ENCODE measurements at places on chromosomes 6 and 20.

DNA sequence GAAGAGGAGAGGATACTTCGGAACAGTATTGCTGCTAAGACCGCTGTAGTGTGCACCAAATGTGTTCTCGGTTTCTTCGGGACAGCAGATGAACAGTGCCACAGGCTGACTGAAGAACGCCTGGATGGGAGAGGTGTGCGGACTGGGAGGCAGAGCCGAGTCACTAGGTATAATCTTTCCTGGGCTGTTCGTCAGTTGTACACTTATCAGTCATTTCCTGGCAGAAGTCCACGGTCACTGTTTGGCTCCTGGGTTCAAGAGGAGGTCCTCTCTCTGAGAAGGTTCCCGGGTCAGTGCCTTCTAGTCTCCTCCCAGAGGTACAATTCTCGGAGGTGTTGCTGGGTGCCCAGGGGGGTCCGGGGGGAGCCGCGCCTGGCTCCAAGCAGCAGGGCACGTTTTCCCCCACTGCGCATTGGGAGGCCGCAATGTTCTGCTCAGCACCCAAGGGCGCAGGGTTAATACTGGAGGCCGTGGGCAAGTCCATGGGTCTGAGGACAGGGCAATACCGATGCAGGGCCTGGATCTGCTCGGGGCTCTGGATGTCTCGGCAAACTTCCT is 38.1 kb downstream of the GJA10 start:
- no peak for DNase-seq

- DNase-seq, result no peak
Measured at GRCh38 chr20:46129955-46130481, 11.9 kb downstream of the CD40 start.

DNA sequence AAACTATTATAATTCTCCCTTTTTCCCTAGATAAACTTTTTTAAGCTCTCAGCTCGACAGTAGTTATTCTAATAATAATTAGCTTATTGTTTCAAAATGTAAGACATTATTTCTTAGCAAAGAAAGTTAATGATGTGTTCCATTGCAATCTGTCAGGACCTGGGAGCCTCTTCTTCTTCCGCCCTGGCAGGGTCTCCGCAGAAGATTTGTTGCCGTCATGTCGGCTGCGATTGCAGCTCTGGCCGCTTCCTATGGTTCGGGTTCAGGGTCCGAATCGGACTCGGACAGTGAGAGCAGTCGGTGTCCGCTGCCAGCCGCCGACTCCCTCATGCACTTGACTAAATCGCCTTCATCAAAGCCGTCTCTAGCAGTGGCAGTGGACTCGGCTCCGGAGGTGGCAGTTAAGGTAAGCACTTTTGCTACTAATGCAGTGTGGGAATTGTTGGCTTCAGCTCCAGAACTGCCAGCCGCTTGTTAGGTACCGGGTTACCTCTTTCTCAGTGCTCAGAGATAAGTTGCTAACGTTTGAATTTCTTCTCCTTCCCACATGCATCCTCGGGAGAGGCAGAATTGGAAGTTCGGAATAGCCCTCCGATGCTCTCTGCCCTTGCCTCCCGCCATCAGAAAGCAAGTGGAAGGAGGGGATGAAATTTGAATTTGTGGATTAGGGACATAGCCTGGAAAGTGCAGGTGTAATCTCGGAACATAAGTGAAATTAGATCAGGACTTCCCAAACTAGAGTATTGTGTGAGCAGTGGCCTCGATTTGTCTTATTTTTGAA is at the start of gene CDC40:
Gene CDC40 (plus strand): TSS at position 200 of the 781 bp plus-strand sequence. CDS start 18 bp downstream, at position 218.
- DNase-seq, result peak; percentile 47

DNA sequence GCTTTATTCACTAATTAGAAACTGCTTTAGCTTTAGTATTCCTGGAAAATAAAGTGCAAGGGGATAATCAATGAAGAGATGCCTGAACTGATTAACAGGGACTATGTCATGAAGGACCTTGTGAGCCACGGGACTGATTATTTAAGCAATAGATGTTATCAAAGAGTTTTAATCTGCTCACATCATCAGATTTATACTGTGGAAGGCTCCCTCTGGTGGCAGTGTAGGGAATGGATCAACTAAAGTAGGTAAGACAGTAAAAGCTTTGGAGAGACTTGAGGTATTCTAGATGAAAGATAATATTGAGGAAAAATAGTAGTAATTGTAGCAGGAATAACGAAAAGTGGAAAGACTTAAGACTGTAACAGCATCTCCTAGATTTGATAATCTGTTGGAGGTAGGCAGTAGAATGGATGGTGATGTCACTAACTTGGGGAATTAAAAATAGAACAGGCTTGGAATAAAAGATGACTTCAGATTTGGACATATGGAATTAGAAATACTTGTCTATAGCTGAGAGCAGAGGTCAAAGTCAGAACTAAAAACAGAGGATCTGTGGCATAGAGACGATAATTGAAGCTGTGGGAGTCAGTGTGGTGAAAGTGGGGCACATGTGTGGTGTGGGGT is 80.3 kb upstream of the HTR1E start:
- peak; percentile 4 for DNase-seq

DNA sequence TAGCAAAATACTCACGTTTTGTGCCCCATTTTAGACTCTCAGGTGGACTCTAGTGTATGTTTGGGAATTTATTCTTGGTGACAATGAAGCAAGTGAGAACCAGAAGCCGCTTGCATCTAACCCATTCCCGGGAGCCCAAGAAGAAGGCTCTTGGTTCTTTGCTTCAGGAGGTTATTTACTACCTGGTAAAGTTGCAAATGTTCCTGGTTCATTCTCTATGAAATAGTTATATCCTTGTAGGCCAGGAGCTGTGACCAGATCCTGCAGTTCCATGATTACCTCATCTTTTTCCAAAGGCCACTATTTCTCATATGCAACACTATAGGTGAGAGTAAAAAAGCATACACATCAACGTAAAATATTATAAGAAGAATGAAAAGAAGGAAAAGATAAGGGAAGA is 60.9 kb upstream of the FABP7 start:
- DNase-seq, result no peak

GRCh38 chr20:43446361-43446879 is 11.3 kb upstream of the SRSF6 start:
- no peak for DNase-seq

DNA sequence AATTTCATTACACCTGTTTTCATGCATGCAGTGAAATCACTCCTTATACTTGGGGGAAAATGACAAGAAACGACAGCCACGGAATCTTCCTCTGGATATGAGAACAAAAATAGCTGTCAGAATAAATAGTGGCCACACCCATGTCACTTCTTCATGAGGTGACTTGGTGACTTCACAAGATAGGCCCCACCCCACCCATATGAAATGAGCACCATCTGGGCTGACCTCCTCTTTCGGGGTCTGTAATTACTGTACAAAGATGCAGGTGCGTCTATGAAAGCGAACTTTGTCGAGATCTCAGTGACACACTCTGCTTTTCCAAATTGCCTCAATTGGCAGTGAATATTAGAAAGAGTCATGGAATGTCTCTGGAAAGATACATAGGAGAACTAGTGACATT is 184.2 kb upstream of the CCN2 start:
- DNase-seq, result no peak

DNA sequence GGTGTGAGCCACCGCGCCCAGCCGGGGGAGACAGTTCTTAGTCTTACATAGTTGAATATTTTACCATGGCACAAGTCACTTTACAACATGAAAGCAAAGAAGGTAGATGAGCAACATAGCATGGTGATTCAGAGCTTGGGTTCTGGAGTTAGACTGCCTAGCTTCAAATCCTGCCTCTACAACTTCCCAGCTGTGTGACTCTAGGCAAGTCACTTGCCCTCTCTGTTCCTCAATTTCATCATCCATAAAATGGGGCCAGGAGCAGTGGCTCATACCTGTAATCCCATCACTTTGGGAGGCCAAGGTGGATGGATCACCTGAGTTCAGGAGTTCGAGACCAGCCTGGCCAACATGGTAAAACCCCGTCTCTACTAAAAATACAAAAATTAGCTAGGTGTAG is 26.3 kb downstream of the HCK start:
- DNase-seq, result no peak

DNA sequence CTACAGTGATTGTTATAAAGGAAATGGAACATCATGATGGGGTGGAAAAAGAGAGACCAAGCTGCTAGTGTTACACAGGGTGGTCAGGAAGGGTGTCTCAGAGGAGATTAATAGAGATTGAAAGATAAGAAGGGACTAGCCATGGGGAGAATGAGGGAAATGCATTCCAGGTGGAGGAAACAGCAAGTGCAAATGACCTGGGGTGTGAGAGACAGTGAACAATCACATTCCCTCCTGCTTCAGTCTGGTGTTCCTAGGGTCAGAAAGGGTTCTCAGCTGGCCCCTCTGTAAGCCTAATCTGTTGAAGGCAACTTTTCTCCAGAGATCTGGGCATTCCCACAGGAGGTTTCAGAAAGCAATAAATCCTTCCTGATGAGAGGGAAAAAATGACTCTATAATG is 3.6 kb upstream of the KCNB1 start:
- no peak for DNase-seq

DNA sequence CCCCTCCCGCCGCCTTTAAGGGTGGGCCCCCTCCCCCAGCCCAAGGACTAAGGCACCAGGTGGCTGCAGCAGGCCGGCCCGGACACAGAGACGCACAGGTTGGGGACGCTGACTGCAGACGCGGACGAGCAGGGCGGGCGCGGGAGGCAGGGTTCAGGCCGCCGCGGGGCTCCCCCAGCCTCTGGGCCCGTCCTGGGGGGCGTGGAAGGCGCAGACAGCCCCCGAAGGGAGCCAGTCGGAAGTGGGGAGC is 9.3 kb downstream of the DUSP15 start:
- no peak for DNase-seq

DNA sequence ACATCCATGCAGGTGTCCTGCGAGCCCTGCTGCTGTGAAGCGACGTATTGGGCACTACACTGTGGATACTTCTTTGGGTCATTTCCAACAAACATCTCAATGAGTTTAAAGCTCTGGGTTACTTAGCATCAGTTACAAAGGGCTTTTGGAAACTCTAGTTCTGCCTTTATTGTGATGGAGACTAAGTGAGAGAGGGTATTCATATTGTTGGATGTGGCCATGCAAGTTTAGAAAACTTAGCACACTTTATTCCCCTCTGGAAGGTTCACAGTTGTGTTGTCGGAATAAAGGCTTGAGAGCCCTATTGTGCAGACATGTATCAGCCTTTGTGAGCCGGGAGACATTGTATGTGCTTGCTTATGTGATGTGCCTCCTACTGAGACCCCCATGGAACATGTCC is 22.1 kb downstream of the DUSP22 start:
- no peak for DNase-seq

GRCh38 chr6:16200321-16200883 is 38.0 kb upstream of the GMPR start:
- no peak for DNase-seq

- no peak for DNase-seq
Measured at GRCh38 chr6:85772641-85773040, 130.0 kb upstream of the SYNCRIP start.

DNA sequence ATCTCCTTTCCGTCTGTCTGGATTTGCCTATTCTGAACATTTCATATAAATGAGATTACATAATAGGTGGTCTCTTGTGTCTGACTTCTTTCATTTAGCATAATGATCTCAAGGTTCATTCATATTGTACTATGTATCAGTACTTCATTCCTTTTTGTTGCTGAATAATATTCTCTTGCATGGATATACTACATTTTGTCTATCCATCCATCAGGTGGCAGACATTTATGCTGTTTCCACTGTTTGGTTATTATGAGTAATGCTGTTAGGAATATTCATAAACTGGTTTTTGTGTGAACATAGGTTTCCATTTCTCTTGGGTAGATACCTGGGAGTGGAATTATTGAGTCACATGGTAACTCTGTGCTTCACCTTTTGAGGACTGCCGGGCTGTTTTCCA is 148.2 kb upstream of the PMEPA1 start:
- no peak for DNase-seq

- no peak for DNase-seq
Measured at GRCh38 chr6:138610816-138611215, 111.5 kb upstream of the NHSL1 start.

- DNase-seq, result no peak
Measured at GRCh38 chr6:37793067-37793466, 26.5 kb upstream of the ZFAND3 start.

GRCh38 chr20:24950836-24951525 is 1.9 kb downstream of the CST7 start:
- no peak for DNase-seq

- DNase-seq, result no peak
Measured at GRCh38 chr6:54959820-54960219, 113.2 kb downstream of the FAM83B start.

DNA sequence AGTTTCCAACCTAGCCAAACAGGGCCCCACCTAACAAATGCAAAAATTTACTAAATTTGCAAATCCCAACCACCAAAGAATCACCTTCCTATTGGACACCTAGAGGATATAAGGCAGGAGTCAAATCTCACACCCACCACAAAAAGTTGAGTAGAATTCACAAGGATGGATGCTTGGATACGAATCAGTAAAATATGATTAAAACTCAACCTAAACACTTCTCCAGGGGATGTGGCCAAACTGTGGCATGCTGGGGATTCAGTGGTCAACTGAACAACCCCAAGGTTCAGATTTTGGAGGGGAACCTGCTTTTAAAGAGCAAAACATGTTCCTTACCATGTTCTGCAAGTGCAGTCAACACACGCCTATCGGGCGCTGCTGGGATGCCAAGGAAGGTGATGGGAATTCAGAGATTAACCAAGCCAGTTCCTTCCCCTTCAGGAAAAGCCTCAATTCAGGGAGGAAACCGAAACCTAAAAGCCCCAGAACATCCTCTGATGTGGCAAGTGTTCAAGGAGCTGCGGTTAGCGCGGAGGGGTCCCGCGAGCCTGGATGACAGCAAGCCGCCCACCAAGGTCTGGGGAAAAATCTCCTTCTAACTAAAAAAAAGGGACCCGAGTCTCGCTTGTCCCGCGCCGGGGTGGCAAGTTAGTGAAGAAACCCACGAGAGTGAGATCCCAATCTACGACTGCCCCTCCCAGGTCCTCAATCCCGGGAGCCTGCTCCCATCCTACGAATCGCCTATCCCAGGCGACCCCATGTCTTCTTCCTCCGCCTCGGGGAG is 902 bp downstream of the SAMHD1 start:
- DNase-seq, result peak; percentile 46

DNA sequence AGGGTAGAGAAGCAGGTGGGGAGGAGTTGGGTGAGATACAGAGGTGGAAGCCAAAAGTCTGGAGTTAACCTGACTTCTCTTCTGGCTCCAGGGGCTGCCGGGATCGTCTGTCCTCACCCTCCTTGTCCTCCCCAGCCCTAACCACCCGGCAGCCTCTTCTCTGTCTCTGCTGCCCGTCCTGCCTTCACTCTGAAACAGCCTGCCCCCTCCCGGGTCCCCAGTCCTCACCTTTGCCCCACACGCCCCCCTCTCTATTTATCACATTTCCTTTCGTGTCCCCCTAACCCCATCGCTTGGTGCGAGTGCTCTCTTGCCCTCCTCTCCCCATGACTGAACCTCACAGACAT is 5.7 kb downstream of the RING1 start:
- DNase-seq, result no peak

GRCh38 chr6:56222499-56222898 is 24.9 kb downstream of the COL21A1 start:
- DNase-seq, result no peak

DNA sequence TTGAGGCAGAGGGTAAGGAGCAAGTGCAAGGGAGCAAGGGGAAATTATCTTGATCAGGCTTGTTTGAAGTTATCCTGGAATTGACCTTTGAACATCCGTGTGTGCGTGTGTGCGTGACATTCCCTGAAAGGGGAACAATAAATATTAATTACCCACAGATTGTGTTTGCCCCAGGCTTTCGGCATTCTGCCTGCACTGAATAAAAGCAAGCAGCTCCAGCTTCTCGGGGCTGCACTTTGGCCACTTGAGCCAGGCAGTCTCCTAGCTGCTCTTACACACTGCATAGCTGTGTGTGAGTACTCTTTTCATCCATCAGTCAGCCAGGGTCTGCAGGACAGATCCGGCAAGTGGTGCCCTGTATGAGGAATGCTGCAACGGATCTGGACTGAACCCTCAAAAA is 107.7 kb upstream of the BTN3A2 start:
- no peak for DNase-seq

Measured in activated naive CD8-positive, alpha-beta T cell treated with anti-CD3 and anti-CD28 coated beads for 36 hours (primary cell).